Activated CD8-positive, alpha-beta memory T cell treated with anti-CD3 and anti-CD28 coated beads for 1 hour (primary cell): ENCODE measurements at places on chromosomes 7 and 10.

GRCh38 chr10:45001381-45002148 is 842 bp downstream of the ZNF22 start:
- DNase-seq = peak; percentile 29

DNA sequence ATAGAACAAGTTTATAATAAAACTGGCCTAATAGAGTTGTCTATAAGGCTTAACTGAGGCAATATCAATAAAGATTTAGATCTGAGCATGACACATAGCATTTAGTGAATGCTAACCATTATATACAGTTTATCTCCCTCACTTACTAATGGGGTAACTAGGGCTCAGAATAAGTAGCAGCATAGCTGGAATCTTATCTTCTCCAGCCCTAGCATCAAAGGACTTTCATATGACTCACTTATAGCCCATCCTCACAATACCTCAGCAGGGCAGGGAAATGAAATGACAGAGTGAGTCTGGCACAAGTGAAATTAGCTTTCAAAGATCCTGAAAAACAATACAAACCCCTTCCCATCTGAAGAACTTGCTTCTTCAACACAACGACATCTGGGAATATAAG is 362.9 kb downstream of the KIF20B start:
- DNase-seq = no peak

DNA sequence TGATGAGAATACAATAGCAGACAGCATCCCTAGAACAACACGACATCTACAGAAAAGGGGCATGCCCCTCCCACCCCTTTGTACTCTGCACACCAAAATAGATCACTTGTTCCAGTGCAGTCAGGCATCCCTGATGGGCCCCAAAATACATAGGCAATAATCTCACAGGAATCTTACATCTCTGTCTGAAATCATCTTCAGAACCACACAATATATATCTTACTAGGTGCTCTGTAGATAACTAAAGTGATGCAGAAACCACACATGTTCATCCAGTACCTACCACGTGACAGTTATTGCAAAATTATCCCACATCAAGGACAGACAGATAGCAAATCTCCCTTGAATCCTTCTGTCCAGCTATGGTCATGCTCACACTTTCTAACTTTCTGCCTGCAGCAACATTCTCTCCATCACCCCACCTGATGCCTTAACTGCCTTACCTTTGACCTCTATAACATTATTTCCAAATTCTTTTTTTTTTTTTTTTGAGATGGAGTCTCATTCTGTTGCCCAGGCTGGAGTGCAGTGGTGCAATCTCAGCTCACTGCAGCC is 30.7 kb downstream of the ST8SIA6 start:
- DNase-seq = no peak

- no peak for DNase-seq
Observed at GRCh38 chr10:95457319-95457886, 103.8 kb downstream of the SORBS1 start.

DNA sequence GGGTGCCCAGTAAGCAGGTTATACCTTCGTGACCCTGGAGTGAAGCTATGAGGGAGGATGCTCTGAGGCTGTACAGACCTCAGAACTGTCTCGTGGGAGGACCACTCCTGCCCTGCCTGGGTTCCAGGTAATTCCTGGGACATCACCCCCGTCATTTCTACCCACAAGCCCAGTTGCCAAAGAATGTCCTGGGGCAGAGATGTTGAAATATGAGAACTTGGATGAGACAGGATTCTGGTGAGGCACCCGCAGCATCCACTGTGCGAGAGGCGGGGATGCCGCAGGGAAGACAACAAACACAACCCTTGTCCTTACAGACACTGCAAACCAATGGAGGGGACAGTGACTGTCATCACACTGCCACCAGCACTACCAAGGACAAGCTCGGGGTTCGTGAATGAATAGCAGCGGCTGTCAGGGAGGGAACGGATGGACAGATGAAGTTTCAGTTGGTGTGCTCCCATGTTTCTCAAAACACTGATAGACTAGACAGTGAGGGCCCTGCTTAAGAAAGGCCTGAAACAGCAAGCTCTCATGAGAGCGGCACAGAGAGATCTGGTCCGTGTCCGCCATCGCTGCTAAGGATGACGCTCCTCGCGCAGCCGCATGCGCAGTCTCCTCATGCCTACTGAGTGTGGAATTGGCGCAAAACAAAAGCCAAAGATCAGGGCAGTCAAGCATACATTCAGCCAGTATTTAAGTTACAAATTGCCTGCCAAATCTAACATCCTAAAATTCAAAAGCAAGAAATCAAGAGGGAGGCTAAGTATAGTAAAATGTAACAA is 82.0 kb upstream of the RHEB start:
- DNase-seq = no peak

GRCh38 chr7:81845744-81846241 is 75.9 kb upstream of the HGF start:
- no peak for DNase-seq

GRCh38 chr10:126937026-126937425 is 31.8 kb downstream of the DOCK1 start:
- DNase-seq = no peak

- DNase-seq = no peak
Observed at GRCh38 chr7:5550385-5550784, 126.8 kb upstream of the TNRC18 start.

DNA sequence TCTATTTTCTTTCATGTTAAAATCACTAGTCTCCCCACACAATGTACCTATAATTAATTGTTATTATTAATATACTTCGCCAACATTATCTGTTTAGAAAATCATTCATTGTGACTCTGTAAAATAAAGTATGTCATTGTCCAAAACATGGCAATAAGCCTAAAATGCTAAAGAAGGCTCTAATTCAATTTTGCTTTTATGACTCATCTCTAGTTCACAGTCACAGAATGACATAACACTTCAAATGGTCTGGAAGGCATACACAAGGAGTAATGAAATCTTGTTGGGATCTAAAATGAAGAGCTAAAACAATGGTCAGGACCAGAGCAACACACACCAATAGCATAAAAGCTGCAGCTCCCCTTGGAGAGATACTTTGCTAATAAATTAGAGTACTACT is 505.8 kb downstream of the GPAM start:
- no peak for DNase-seq

- no peak for DNase-seq
Observed at GRCh38 chr7:128703609-128704241, 31.6 kb downstream of the GARIN1A start.

- no peak for DNase-seq
Observed at GRCh38 chr7:1661461-1661860, 8.6 kb upstream of the ELFN1 start.

DNA sequence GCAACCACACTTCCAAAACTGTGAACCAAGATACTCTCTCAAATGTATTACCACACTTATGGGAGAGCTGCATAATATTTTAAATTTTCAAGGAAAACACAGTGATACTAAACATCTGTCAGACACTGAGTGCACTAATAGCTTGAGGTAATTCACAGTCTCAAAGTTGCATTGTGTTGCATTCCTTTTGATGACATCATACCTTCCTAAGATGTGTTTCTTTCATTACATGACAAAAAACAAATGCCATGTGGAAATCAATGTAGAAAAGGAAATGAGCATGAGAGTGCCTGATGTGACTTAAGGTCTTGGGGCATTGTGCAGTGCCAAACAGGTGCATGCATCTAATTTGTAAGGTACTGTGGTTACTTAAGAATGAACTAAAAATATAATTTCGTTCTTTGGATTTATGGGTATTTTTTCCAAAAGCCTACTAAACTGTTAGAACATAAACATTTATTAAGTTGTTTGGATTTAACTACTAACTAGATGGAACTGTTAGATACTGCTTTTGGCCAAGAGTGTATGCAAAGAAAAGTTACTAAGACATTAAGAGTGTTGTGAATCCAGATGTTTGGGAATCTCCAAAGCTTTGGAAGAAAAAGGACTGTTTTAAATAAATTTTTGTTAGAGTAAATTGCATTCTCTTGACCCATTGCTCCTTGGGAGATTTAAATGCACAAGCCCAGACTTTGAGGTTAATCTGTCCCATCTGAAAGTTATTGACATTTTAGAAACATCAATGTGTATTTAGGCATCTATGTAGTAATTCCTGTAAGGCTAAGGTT is 496.2 kb upstream of the SEMA3D start:
- no peak for DNase-seq

DNA sequence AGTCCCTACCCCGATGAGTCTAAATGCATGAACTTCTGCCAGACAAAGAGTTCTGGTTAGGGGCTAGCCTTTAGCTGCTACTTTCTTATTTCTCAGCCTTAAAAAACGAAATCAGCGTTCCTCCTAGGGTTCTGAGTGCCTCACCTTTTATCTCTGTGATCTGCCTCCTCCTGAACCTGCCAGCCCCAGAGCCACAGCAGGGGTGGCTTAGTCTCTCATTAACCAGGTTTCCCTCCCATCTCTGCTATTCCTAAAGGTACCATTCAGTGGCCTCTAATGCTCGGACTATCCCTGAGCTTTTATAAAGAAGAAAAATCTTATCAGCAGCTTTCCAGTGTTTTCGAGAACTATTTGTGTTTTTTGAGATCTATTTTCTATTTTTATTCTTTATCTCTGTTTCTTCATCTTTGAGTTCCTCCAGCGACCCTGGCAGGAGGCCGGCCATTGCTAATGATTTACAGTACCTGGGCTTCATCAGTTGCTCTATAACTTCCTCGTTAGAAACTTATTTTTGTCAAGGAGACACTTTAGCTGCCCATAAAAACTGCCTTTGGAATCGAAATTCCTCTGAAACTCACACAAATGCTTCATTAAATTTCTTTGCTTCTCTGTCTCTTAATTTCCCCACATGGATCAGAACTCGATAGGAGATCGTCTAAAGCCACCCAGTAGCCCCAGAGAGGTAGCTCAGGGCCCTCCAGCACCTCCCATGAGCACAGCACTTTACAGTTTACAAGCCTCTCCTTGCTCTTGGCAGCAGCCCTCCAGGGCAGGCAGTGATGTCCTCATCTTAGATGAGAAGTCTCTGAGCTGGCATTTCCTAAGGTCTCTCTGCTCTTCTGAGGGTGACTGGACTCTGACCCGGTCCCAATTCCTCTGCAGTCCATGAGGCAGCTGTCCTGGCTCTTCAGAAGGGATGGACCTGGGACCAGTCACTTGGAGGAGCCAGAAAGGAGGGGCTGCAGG is 149.1 kb downstream of the EBF3 start:
- DNase-seq = no peak

GRCh38 chr10:35463105-35463867 is 127.0 kb downstream of the CCNY start:
- DNase-seq = no peak

DNA sequence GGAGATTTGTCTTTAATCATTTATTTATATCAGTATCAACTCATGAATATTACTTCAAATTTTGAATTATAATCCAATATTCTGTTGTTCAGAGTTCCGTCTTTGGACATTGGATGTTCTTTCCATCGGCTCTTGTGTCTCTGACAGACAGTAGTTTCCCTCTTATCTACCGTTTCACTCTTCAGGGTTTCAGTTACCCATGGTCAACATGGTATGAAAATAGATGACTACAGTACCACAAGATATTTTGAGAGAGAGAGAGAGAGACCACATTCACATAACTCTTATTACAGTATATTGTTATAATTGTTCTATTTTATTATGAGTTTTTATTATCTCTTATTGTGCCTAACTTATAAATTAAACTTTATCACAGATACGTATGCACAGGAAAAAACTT is 6.8 kb downstream of the SHTN1 start:
- DNase-seq = no peak

GRCh38 chr10:86102451-86102850 is 264.1 kb downstream of the GRID1 start:
- DNase-seq = no peak

- DNase-seq = no peak
Observed at GRCh38 chr10:46515793-46516192, 40.7 kb downstream of the GPRIN2 start.

DNA sequence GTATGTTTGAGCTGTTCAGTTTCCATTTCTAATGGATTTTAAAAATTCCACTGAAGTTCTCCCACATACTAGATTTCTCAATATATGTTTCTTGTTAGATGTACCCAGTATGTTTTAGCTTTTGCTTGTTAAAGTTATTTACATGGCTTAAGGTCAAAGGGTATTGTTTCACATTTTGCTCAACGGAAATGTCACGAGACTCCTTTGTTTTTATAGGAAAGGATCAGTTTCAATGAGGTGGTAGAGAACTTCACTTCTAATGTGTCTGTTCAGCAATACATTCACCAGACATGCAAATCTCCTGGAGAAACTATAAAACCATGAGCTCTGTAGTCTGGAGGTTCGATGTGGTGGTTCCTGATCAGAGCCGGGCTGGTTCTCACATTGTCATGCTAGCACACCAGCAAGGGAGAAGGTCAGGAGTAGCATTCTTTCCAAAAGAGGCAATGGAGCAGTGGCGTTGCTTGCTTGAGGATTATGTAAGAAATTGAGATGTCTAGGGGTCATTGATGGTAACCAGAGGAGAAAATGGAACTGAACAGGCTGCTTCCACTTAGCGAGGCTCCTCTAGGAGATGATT is 114.0 kb downstream of the RAB18 start:
- DNase-seq = no peak

- no peak for DNase-seq
Observed at GRCh38 chr7:19675816-19676215, 33.0 kb downstream of the POLR1F start.

GRCh38 chr10:67670401-67670800 is 25.6 kb downstream of the CTNNA3 start:
- DNase-seq = no peak

GRCh38 chr10:78547397-78547796 is 513.7 kb downstream of the RPS24 start:
- DNase-seq = no peak

DNA sequence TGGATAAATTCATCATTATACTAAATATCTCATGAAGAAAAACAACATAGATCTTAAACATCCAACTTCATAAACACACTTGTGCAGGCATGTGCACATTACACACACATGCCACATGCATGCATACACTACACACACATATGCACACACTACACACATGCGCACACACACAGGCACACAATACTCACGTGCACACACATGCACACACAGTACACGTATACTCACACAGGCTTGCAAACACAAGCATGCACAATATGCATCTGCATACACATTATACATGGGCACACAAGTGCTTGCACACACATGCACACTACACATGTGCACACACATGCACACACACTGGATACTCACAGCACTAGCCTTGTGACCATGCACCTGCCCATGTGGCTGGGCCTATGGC is 105.2 kb downstream of the ADARB2 start:
- DNase-seq = no peak

- no peak for DNase-seq
Observed at GRCh38 chr7:119578116-119578515, 694.9 kb upstream of the KCND2 start.

GRCh38 chr10:42836771-42837468 is 54.3 kb downstream of the BMS1 start:
- no peak for DNase-seq

GRCh38 chr7:42745357-42746059 is 166.4 kb downstream of the C7orf25 start:
- DNase-seq = peak; percentile 3
